Activated naive CD4-positive, alpha-beta T cell treated with anti-CD3 and anti-CD28 coated beads for 36 hours (primary cell): ENCODE measurements at places on chromosomes 4 and X. TPM values are rescaled to one million over a fixed set of nuclear protein-coding genes. Genes with fewer than 3 reads are reported as not detected.

- no peak for DNase-seq
Observed at GRCh38 chr4:96035727-96036126, 195.8 kb downstream of the PDHA2 start.

The MGAT4D gene
- not detected for total RNA-seq

The SLITRK4 gene
- not detected for total RNA-seq

GRCh38 chr4:6986781-6987587 is 56.2 kb upstream of the TADA2B start:
- DNase-seq: peak; percentile 94

DNA sequence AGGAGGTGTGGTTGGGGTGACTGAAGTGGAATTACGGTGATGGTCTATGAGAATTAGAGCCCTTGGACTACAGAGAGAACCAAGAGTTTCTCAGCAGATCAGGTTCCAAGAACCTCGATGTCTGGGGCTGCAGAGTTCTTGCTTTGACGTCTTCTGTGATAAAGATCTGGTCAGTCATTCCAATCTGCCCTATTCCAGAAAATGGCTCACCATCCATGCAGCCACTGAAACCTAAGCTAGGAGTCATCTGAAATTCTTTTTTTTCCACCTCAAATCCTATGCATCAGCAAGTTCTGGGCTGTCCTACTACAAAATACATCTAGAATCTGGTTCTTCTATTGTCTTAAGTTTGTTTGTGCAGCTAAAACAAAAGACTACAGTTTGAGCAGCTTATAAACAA is 254.4 kb upstream of the PGRMC2 start:
- DNase-seq: no peak

The GAGE12H gene
- not detected for total RNA-seq

The CDX4 gene
- not detected for total RNA-seq

GRCh38 chrX:155333544-155334100 is 792 bp downstream of the CLIC2 start:
- no peak for DNase-seq

The FLNA gene
- 398 TPM for total RNA-seq

The APLN gene
- 0.15 TPM for total RNA-seq

DNA sequence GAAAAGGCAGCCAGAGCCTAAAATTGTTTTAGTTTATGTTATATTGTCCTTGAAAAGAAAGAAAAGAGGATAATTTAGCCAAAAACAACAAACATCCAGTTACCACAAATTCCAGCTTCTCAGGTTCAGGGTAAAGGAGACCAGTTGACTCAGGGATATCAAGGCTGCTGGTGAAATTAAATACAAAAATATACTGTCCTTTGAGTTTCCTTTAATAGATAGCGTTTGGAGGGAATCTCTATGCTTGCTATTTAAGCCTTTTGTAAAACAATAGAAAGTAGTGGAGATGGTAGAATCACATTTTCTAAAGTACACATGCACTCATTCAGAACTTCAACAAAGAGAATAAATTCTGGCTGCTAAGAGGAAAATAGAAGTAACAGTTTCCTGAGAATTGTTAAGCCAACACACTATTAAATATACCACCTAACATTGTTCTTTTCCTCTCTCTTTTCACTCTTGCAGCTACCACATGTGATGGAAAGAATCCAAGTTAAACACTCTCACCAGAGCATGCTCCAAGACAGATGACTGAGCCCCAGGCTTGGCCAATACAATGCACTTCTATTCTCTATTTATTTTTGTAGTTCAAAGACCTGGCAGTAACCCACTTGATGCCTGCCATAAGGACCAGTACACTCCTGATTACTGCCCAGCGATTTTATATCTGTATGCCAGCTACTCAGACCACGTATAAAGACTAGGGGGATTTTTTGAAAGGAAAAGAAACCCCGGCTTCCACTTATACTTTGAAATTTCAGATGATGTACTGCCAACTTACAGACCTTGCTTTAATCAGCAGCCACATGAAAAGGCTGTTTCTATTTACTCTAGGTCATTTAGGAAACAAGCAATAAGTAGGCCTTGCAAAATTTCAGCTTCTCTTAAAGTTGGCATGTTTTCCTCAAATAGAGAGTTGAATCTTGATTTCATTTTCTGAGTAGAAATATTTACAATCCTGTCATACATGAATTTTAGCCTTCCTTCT is 756.9 kb downstream of the FAT4 start:
- no peak for DNase-seq

The SLAIN2 gene
- total RNA-seq: 42.6 TPM
